Activated CD4-positive, alpha-beta T cell treated with anti-CD3 and anti-CD28 coated beads for 36 hours (primary cell): ENCODE measurements at places on chromosomes 12 and 14. TPM values are rescaled to one million over a fixed set of nuclear protein-coding genes. Genes with fewer than 3 reads are reported as not detected.

The NYNRIN gene
- 0.07 TPM for total RNA-seq

The KRT80 gene
- not detected for total RNA-seq

The SLC25A21 gene
- total RNA-seq: not detected

The RNFT2 gene
- 14.7 TPM for total RNA-seq

The PTPN6 gene
- total RNA-seq: 335 TPM

The ITGB7 gene
- total RNA-seq: 77.6 TPM

The RNASE7 gene
- not detected for total RNA-seq

The CKB gene
- 3.4 TPM for total RNA-seq

The ATXN7L3B gene
- 19.7 TPM for total RNA-seq

The APOLD1 gene
- 3.5 TPM for total RNA-seq

The ZNF641 gene
- total RNA-seq: 5.6 TPM

The LRRC10 gene
- not detected for total RNA-seq

The LUM gene
- not detected for total RNA-seq

The RDH12 gene
- total RNA-seq: not detected

The HPD gene
- not detected for total RNA-seq

The MANSC4 gene
- total RNA-seq: not detected

The PTMS gene
- total RNA-seq: 62.2 TPM

The M6PR gene
- 146 TPM for total RNA-seq

The PTGDR gene
- total RNA-seq: not detected

The MYBPC1 gene
- not detected for total RNA-seq

The CLEC2D gene
- 190 TPM for total RNA-seq

The OR4K2 gene
- not detected for total RNA-seq

The FGD6 gene
- 1.3 TPM for total RNA-seq

The POTEM gene
- total RNA-seq: not detected

The CLEC1B gene
- not detected for total RNA-seq
